ENCODE measurements at places on chromosomes 3 and 15.

GRCh38 chr3:189270248-189270832, 98.6 kb downstream of the TPRG1 start:
- no peaks in the 10 kb centered on the region for H3K36me3 ChIP-seq
- no peaks in the 10 kb centered on the region for H3K27me3 ChIP-seq
- H3K27ac ChIP-seq: no peak overlapping the region
- H3K4me1 ChIP-seq: no peaks in the 10 kb centered on the region
- no peak overlapping the region for H3K4me3 ChIP-seq

- no peaks in the 10 kb centered on the region for H3K36me3 ChIP-seq
- H3K4me1 ChIP-seq: no peaks in the 10 kb centered on the region
- DNase-seq: no peak
- H3K27me3 ChIP-seq: no peaks in the 10 kb centered on the region
- peak overlapping the region; percentile 76 for H3K4me3 ChIP-seq
These were observed 1.6 kb downstream of the INSYN1 start for GRCh38 chr15:73751511-73751898.

DNA sequence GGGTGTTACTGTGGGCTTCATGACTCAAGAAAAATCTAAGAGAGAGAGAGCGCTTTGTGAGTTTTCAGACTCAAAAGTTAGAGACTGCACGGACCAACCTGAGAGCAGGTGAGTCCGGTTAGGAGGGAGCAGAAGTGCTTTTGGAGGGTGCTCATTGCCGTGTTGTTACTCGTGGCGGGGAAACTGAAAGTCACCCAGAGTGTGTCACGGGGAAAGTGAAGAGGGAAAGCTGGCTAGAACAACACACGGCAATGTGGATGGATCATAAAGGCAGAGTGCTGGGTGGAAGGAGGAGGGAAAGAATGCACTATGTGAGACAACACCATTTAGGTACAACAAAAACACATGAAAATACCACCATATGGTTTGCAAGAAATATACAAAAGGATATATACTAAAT, 112.3 kb downstream of the BDH1 start:
- H3K36me3 ChIP-seq: no peaks in the 10 kb centered on the region
- H3K27me3 ChIP-seq: no peaks in the 10 kb centered on the region
- DNase-seq: no peak

DNA sequence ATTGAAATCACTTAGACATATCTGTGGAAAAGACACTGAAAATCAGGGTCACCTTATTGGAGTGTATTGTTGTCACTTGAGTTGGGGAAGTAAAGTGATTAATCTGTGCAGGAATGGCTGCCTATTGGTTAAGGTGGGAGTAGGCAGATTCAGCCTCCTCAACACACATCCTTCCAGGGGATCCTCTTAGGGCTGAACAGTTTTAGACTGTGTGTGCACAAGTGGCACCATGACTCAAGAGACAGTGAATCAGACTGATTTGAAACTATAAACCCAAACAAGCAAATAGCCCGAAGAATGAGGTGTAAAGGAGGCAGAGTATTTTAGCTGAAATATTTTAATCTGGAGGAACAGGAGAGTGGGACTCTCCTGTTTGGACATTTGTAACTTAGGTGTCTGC, 4.9 kb downstream of the ABHD17C start:
- no peak overlapping the region for H3K4me3 ChIP-seq
- H3K4me1 ChIP-seq: no peaks in the 10 kb centered on the region
- DNase-seq: no peak
- H3K27me3 ChIP-seq: no peaks in the 10 kb centered on the region
- no peak overlapping the region for H3K27ac ChIP-seq
- H3K36me3 ChIP-seq: no peaks in the 10 kb centered on the region

DNA sequence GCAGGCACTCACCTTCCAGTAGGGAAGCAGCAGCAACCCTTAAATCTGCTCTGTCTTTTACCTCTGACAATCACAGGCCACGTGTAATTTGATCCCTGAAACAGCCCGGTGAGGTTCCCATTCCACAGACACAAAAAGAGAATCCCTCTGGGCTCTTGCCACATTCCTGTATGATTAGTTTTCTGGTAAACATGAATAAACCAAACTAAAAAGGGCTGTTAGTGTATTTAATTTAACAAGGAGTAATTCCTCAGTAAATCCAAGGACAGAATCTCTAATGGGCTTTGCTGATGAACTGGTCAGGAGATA, 186.9 kb downstream of the FAM43A start:
- no peaks in the 10 kb centered on the region for H3K27me3 ChIP-seq
- DNase-seq: no peak
- no peak overlapping the region for H3K27ac ChIP-seq
- no peaks in the 10 kb centered on the region for H3K4me1 ChIP-seq
- H3K4me3 ChIP-seq: no peak overlapping the region

GRCh38 chr3:122985539-122985938, 42.0 kb downstream of the SEMA5B start:
- H3K4me3 ChIP-seq: no peak overlapping the region
- H3K36me3 ChIP-seq: no peaks in the 10 kb centered on the region
- H3K27ac ChIP-seq: no peak overlapping the region
- no peaks in the 10 kb centered on the region for H3K4me1 ChIP-seq

DNA sequence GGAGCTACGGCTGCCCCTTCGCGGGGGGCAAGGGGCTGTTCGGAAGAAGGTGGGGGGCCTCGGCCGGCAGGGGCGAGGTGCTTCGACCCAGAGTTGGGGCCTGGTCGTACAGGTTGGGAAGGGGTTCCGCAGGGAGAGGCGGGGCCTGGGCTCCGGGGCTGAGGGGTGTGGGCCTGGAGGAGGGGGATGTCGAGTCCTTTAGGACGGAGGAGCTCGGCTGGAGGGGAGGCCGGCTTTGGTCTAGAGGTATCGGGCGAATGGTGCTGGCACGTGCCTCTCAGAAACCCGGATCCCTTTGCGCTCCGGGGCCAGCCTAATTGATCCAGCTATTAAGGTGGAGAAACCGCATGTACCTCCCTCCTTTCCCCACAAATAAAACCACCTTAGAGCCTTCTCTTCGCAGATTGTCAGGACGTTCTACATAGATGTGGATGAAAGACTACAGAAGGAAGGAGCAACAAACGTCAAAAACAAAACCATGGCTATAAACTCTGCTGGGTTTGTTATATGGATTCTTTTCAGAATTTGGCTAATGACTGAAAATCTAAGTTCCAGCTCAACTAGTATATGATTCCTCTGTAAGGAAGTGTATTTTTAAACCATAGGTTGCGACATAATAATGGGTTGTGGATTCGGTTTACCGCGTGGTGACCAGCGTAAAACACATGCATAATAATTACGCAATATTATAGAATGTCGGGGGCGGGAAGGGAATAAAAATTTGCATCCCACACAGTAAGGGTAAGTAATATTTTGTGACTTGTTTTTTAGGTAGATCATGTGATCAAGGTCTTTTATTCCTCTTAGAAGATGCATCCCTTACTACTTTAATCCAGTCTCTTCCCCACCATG, 644 bp upstream of the NGLY1 start:
- H3K36me3 ChIP-seq: no peaks in the 10 kb centered on the region
- peak overlapping the region; percentile 54 for H3K4me3 ChIP-seq
- no peaks in the 10 kb centered on the region for H3K27me3 ChIP-seq
- DNase-seq: peak; percentile 73
- H3K27ac ChIP-seq: peak overlapping the region; percentile 9

GRCh38 chr3:177772908-177773557, 575.8 kb upstream of the TBL1XR1 start:
- H3K36me3 ChIP-seq: peaks cover 1% of the 10 kb centered on the region
- H3K4me1 ChIP-seq: peaks cover 20% of the 10 kb centered on the region
- H3K4me3 ChIP-seq: no peak overlapping the region
- peak overlapping the region; percentile 64 for H3K27ac ChIP-seq
- no peak for DNase-seq
- no peaks in the 10 kb centered on the region for H3K27me3 ChIP-seq

GRCh38 chr3:191087391-191087790, 111.7 kb upstream of the OSTN start:
- H3K36me3 ChIP-seq: no peaks in the 10 kb centered on the region
- no peaks in the 10 kb centered on the region for H3K4me1 ChIP-seq
- H3K4me3 ChIP-seq: no peak overlapping the region
- no peaks in the 10 kb centered on the region for H3K27me3 ChIP-seq
- DNase-seq: no peak

All from aorta (tissue), 5 donors.